ENCODE measurements at places on chromosomes 7 and 10.

DNA sequence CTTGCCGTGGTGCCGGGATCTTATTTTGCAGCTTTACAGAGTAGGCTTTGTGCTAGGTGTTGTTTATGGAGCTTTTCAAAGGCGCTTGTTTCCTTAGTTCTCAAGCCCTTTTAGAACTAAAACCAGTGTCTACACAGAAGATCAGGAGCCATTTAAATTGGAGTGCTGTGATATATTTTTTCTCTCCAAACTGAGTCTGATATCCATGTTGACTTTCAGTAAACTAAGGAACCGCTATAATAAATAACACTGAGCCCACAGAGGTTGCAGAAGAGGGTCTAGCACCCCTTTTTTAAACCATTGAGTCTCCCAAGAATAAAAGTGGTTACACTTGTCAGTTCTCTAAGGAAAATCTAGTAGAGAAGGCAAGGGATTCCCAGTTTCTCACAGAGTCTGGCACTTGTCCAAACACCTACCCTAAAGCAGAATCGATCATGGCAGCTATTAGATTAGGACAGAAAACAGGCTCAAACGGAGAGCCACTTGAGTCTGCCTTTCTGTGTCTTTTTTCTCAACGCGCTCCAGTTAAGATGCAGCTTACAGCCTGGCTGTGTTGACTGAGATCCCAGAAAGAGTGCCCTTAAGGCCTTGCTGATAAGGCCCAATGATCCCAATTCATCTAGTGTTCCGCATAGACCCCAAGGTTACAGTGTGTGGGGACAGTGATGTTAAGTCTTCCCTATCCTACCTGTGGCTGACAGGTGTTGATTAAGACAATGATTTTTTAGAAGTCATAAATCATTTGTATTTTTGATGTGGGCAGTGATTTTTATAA, 804 bp downstream of the TMEM106B start:
- no peak for DNase-seq

DNA sequence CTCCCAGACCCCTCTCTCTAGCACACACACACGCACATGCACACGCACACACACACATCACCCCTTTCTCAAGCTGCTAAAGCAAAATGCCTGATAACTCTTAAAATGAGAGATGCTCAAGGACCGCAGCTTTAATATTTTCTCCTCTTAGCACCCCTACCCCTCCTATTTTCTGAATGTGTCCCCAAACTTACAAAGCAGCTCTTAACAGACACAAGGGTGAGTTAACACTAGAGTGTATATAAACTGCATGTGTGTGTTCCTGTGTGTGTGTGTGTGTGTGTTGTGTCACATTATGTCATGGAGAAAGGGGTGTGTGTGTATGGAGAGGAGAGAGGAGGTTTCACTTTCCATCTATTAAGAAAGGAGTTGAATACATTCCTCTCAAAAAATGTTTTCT, 1.3 kb downstream of the PTN start:
- DNase-seq, result no peak

DNA sequence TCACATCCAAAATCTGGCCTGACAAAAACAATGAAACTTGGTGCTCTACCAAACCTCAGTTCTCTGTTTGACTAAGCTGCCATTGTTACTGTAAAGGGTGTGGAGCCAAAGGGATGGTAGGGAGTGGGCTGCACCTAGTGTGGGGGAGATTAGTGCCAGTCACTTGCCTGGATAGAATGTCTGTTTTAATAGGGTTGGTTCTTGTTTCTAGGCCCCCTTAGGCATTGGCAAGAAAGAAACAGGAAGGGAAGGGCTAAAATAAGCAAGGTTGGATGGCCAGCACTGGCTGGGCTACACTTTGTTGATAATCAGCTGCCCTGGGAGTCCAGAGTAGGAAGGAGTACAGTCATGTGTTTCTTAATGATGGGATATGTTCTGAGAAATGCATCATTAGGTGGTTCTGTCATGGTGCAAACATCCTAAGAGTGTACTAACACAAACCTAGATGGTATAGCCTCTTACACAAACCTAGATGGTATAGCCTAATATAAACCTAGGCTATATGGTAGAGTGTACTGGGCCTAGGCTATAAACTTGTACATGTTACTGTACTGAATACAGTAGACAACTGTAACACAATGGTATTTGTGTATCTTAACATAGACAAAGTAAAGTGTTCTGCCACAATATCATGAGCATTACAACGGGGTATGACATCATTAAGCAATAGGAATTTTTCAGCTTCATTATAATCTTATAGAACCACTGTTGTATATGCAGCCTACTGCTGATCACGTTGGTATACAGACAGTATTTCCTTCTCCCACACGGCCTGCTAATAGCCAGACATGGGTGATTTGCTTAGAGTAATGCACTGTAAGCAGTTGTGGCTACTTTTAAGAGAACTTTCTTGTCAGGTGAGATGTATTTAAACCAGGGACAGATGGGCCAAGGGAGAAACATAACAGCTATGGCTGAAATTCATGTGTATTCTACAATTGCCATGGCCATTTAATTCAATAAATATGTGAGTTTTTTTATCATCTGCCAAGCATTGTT, 15.4 kb downstream of the BBIP1 start:
- DNase-seq, result no peak

- no peak for DNase-seq
Measured at GRCh38 chr10:63901881-63902280, 380.7 kb downstream of the REEP3 start.

DNA sequence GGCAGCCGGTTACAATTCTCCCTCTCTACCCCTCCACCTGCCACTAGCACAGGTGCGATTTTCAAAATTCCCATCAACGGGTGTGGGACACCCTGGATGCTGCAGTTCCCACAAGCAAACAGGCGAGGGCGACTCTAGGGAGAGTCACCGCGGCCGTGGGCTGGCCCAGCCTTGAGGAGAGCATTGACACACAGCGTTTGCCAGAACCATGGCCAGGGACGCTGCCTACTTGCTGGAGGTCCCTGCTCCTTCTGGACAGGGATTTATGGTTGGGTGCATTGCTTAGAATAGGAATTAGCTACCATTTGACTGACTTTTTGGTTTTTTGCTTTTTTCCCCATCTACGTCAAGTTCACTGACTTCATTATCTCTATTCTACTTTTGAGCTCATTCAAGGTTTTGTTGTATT, 19.0 kb upstream of the CLDN4 start:
- peak; percentile 53 for DNase-seq

DNA sequence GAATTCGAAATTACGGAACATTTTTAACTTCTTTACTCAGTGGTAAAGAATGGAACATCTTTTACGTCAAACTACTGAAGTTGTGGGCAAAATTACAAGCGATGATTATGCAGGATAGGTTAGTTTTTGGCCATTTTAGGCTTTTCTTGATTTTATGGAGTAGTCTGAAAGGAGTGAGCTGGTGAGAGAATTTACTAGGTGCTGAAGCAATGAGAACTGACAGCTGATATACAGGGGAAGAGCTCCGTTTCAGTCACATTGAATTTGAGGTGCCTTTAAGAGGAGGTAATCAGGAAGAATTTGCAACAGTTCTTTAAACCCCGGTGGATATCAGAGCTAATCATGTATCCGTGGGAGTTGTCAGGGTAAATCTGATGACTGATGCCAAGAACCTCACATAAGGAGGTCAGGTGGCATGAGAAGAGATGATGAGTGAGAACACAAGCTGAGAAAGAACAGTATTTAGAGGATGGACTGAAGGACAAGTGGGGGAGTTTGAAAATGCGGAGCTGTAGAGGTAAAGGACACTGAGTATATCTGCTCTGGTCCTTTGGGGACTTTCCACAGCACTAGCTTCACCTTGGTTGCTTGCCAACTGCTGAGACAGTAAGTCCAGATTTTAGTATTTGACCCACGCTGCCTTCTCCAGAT, 104.3 kb downstream of the AHR start:
- DNase-seq, result no peak

GRCh38 chr7:2175514-2175913, 57.2 kb downstream of the MAD1L1 start:
- DNase-seq, result no peak

DNA sequence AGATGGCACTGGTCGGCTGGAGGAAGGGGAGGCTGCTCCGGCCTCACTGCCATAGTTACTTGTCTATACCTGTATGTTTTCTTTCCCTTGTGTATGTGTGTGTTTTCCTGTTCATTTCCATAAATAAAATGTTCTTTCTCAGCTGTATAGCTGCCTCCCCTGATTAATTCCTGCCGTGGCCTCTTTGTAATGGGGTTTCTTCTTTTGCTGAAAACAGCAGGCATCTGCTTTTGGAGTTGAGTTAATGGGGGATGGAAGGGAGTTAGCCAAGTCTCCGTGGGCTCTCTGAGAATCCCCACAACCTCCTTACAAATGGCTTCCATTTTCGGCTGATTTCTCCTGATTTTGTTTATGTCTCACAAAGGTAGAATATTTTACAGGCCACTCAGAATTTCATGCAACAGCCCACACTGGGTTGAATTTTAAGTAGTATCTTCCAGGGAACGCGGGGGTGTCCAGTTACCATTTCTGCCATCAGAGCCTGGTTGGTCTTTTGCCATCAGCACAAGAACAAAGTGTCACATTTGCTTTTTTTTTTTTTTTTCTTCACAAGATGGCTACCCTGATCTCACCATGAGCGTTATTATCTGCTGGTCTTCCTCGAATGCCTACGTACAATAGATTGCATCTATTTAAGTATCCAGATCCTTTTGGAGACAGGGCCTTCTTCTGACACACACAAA, 88.1 kb upstream of the NRP1 start:
- DNase-seq, result no peak

DNA sequence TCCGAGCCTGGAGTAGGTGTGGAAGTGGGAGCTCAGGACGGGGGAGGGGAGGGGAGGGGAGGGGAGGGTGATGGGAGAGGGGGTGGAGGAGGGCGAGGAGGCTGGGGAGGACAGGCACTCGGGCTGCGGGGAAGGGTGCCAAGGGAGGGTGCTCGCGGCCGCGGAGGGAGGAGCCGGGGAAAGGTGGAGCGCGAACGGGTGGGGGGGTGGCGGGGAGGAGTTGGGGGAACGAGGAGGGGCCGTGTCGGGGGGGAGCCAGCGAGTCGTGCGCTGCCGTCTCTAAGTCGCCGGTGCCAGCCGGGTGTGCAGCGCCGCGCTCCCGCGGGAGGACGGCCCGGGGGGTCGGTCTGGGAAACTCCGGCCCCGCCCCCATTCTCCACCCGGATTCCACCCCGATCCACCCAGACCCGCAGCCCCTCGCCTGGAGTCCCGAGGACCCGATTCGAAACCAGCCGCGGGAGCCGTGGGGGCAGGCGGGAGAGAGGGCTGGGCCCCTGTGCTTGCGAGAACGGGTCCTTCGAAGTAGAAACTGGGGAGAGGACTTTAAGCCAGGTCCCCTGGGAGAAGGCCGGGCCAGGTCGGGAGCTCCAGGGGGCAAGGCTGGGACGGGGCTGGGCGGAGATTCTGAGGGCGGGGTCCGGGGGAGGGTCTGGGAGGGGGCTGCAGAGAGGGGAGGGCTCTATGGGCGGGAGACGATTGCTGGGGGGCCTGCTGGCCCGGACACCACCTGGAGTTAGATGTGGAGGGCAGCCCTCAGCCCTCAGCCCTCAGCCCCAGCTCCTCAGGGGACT, at the start of gene ZNF467:
ZNF467 (minus strand) TSS at position 143 of the 791 bp plus-strand sequence. CDS start 2,556 bp downstream, outside the sequence.
- DNase-seq, result no peak

DNA sequence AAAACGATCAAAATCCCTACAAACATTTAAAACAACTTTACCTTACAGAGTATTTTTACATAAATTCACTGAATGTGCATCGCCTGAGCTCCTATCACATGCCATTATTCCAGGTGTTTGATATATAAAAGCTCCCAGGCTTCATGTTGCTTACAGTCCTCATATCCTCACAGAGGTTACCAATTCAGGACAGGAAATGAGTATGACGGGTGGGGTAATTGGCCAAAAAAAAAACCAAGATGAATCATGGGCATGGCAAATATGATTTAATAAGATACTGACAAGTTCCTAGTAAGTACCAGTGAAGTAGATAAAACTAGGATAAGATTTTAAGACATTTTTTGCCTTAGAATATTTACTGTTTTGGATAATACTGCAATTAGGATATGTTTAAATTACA, 135.8 kb downstream of the KMT2E start:
- DNase-seq, result no peak

DNA sequence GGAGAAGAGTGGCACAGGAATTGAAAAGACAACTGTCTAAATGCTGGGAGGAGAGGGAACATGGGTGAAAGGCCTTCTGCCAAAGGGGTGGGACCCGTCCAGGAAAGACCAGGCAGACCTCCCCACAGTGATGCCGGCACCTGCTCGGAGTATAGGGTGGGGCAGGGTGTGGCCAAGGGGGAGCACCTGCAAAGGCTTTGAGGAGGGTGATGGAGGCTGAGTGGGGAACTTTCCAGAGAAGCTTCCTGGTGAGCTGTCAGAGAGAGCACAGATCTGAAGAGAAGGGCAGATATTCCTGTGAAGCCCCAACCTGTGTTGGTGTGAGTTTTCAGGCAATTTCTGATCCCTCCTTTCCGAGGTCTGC, 263.4 kb upstream of the GRB10 start:
- no peak for DNase-seq

- no peak for DNase-seq
Measured at GRCh38 chr7:121604627-121605316, 208.7 kb upstream of the FAM3C start.

DNA sequence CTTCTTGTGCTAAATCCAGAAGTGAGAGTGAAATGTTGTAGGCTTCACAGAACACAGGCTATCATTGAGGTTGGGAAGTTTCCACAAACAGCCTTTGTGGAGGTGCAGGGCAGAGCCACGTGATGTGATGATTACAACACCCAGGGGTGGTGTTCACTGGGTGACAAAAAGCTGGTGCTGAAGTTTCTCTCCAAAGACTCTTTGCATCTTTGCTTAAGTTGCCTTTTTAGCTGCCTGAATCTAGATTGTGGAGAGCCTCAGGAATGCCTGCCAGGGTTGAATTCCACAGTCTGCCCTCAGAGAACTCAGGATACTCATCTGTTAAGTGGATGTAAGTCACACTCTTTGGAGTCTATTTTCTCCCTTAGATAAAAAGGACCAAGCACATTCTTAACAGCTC, 56.3 kb downstream of the PLXNA4 start:
- DNase-seq, result no peak

DNA sequence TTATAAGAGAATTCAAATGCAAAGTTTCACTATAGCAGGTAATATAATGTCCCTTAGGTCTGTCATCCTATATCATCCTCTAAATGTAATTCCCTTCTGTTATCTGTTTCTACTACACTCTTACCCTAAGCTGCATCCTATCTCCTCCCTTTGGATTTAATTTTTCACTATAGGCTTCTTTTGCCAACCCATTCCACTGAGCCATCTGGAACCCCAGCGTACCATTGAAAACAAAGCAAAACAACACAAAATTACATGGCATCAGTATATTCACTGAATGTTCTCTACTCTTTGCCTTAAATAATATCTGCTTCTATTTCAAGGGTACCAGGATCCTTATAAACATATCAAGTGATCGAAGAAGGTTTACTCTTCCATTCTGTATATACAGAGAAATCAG, 1530.2 kb upstream of the LRRTM3 start:
- no peak for DNase-seq

DNA sequence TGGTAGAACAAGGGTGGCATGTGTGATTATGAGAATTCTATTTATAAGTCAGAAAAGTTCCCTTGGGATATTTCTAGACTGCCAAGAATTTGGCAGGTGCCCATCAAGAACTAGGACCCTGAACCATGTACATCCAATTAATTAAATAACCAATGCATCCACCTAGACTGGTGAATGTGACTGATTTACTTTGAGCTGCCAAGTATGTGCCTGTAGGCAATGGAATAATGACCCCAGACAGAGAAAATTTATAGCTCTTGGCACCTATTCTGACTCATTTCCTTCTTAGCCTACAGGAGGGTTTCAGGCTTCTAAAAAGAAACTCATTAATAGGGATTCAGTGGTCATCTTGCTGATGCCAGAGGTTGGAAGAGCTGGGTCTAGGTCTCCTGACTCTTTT, 54.9 kb downstream of the KCNH2 start:
- no peak for DNase-seq

GRCh38 chr7:12475362-12476063, 71.8 kb upstream of the VWDE start:
- DNase-seq, result no peak

GRCh38 chr10:8017277-8017676, 37.2 kb upstream of the GATA3 start:
- no peak for DNase-seq

Measured in stimulated activated CD4-positive, alpha-beta T cell treated with anti-CD3 and anti-CD28 coated beads, Interleukin-12 subunit alpha, Interleukin-12 subunit beta, amount 100 ng/mL, for 24 hours (primary cell).